Left hindlimb (tissue), 1 donor: ENCODE measurements at places on chromosomes 3 and 15.
A peak's percentile ranks its signal among the peaks of the same experiment; 100 is the strongest.

DNA sequence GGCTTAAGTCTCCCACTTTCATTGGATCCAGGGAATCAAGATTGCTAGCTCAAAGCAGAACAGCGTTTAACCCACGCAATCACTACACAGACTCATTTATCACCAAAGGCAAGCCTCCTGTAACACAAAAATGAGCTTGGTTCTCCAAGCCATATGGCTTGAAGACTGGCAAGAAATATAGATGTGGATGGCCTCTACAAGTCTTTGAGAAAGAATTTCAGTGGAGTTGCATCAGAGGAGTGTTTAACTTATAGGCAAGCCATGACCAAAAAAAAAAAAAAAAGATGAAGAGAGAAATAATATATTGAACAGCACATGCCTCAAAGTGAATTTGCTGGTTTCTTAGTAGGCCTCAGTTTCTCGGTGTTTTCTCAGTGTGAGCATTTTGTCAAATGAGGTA lies 27.3 kb downstream of the PDZRN3 start:
- no peak for DNase-seq

DNA sequence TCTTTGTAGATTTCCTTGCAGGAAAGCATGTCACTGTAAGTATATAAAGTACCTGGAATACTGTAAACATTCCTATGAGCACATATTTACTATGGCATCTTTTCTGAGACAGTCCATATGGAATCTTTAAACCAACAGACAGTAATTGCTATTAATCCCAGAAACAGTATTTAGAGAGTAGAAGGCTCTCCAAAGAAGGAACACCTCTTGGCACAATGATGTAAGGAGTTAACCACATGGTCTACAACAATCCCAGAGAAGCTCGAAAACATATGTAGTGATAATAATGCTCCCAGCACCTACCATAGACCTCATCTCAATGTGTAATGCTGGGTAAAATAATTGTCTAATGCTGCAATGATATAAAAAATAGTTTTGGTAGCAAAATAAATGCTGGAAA lies 95.8 kb upstream of the IL12A start:
- DNase-seq: no peak

- no peak for DNase-seq
Measured at GRCh38 chr3:112685420-112685819, 44.5 kb upstream of the CCDC80 start.

GRCh38 chr15:61051569-61052031 lies 177.5 kb downstream of the RORA start:
- peak; percentile 58 for DNase-seq

DNA sequence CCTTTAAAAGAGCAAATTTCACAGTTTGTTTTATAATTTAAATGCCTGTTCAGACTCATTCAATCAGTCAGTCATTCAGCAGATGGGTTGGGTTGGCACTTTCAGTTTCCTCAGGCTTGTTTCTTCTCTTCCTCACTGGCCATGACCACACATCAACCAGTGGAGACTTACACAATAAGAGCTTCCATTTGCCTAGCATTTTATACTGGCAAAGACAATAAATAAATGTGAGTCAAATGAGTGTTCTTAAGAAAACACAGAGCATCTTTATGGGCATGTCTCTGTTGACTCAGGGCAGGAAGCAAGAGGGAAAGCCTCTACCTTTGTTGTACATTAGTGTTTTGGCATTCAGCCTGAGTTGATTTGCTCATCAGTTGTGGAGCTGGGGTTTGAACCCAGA lies 122.6 kb downstream of the EPHB1 start:
- no peak for DNase-seq

DNA sequence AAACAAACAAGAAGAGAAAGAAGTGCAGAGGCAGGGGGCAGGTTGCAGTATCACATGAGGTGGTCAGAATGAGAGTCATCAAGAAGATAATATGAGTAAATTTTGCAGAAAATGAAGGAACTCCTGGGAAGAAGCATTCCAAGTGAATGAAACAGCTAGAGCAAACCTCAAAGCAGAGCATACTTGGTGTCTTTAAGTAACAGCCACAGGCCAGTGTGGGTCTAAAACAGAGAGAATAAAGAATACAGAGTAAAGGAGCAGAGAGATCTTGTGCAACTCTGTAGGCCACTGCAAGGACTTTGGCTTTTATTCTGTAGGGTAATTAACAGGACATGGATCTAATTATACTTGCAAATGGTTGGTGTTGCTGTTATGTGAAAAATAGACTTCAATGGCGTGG lies 81.3 kb downstream of the STAC start:
- DNase-seq: no peak

- no peak for DNase-seq
Measured at GRCh38 chr3:13524979-13525669, 23.8 kb upstream of the FBLN2 start.

DNA sequence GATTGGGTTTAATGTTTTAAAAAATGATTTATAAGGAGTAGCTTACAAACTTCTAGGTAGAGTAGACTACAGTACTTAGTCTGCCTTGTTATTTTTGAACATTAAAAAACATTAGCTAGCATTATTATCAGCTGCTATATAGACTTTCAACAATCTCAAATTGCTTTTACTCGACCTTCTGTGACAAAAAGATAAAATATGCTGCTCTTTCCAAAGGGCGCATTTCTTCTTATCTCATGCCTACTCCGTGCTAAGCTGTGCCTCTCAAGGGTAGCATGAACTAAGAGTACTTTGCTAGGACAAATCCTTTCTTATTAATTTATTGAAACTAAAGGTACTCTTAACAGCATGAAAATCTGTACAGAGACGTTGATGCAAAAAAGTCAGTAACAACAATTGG lies 71.3 kb downstream of the SPRED1 start:
- no peak for DNase-seq

DNA sequence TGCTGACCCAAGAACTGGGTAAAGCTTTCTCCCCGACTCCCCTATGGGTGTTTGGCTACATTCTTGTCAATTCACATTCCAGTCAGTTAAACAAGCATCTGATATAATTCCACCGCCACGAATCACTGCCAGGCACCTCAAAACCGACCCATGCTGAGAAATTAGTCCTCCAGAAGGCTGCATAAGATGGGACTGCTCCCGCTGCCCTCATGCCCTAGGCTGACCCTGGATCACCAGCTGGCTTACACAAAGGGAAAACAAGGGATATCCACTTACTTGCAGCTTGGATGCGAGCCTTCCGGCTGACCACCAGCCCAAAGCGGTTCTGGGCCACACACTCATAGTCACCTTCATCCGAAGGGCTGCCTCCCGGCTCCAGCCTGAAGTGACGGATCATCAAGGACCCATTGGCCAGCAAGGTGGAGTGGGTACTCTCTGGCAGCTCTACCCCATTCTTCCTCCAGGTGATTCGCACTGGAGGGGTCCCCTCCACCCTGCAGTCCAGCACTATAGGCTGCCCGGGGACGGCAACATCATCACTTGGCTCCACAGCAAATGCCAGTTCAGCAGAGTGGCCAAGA lies 2.9 kb downstream of the IGDCC3 start:
- peak; percentile 7 for DNase-seq

DNA sequence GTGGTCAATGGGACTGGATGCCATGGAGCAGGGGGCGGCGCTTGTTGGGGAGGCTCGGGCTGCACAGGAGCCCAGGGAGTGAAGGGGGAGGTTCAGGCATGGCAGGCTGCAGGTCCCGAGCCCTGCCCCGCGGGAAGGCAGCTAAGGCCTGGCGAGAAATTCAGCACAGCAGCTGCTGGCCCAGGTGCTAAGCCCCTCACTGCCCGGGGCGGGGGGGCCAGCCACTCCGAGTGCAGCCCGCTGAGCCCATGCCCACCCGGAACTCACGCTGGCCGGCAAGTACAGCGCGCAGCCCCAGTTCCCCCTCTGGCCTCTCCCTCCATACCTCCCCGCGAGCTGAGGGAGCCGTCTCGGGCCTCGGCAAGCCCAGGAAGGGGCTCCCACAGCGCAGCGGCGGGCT lies 11.3 kb downstream of the KLHDC8B start:
- DNase-seq: no peak

- no peak for DNase-seq
Measured at GRCh38 chr3:66473181-66473580, 27.6 kb downstream of the LRIG1 start.

DNA sequence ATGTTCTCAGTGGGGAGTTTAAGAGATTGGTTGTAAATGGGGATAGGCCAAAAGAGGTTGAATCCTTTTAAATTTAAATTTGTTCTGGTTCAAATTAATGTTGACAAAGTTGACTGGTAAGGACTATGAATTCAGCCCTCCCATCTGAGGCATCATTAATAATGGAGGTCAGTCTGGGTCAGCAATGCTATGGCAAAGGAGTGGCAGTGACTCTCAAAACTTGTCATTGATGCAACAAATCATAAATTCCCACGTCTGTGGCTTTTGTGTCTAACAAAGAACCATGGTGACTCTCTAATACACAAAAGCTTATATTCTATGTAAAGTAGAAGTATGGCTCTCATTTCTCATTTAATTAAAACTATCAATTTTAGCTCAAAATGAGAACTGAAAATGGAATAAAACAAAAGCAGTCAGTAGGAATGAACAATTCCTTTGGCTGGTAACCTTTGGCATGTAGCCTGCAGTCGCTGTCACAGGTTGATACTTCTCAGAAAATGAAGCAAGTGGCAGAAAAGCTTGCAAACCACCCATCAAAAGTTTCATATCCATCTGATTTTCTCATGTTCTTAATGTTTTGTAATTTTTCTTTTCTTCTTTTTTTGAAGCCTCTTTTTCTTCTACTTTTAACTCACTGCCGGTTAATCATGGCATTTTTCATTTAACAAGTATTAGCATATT lies 12.2 kb upstream of the ZBED2 start:
- DNase-seq: no peak

- peak; percentile 22 for DNase-seq
Measured at GRCh38 chr15:40302981-40303380, 4.8 kb downstream of the PLCB2 start.

DNA sequence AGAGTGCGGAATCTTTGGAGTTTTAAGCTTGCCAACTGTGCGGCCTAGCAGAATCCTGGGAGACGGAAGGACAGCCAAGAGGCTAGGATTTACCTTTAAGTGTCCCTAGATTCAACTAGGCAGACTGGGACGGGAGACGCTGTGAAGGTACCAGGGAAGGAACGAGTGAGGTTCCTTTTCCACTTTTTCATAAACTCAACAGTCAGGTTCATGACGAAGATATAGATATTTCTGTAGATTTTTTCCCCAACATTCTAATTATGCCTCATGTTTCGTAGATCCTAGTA lies 564 bp upstream of the GABPB1 start:
- no peak for DNase-seq

DNA sequence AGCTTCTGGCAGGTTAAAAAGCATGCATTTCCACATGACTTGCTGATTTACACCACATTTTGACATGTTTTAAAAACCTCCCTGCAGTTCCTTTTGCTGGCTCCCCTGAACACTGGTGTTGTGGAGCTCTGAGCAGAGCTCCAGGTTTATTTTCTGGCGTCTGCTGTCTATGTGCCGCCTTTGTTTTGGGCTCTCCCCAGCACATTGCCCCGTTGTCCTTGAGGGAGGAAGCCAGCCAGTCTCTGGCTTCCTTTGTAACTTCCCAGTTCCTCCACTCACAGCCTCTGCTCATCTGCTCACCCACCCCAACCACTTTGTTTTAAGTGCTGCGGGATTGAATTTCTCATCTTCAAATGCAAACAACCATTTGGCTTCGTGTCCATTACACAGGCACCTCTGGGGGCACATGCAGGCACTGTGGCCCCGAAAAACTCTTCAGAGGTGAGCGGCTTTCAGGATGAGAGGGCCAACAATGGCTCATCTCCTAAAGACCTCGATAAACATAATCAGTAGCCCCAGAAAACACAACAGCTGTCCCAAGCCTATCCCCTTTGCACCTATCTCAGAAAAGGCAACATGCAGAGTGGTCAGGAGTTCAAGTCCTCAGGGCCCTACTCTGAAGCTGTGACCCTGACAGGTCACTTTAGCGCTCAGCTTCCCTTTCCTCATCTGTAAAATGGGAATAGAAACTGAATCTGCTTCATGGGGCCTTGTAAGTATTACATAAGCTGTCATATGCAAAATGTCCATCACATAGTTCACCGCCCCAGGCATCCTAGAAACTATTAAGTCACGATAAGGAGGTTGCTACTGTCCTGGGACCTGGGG lies 1.3 kb upstream of the MEF2A start:
- peak; percentile 45 for DNase-seq

GRCh38 chr3:112793326-112794081 lies 53.2 kb downstream of the CD200R1L start:
- DNase-seq: no peak

DNA sequence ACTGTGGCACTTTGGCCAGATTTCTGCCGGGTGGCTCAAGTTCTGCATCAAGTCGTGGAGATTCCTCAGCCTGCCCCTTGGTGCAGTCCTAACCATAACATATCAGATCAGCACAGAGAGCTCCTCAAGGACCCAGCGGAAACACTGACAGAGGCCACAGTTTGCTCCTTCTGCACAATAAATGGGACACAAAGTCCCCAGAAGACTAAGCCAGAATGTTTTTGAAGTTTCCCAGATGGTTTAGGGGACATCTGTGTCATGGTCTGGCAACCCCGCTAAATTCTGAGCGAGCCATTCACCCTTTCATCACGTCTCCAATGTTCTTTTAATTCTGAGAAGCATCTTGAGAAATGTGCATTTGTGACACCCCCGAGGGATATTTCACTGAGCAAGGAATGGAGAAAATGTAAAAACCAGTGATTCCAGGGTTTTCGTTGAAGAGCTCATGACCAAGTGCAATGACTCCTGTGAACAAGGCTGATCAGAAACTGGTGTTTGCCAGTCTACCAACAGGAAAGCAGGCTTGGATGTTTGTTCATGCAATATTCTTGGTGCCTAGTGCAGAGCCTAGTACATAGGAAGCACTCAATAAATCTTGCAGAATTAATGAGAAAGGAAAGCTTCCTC lies 64.8 kb upstream of the LMCD1 start:
- no peak for DNase-seq

DNA sequence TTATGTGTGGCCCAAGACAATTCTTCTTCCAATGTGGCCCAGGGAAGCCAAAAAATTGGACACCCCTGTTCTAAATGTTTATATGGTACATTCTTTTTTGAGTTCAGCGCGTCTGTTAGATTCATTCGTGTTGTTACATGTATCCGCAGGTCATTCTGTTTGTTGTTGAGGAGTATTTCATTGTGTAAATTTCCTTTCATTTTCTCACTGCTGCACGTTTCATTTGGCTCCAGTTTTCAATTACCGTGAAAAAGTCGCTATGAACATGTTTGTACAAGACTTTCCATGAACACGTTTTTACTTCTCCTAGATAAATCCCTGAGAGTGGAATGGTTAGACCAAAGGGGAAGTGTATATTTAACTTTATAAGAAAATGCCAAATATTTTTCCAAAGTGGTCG lies 7.5 kb upstream of the OPA1 start:
- DNase-seq: no peak
